ENCODE measurements at places on chromosomes 16 and 17. TPM values are rescaled to one million over a fixed set of nuclear protein-coding genes. Genes with fewer than 3 reads are reported as not detected.
A peak's percentile ranks its signal among the peaks of the same experiment; 100 is the strongest.

NPIPA3 gene
- total RNA-seq, result not detected

ABR gene
- total RNA-seq, result 51.3 TPM

PSKH1 gene
- total RNA-seq, result 13.9 TPM

NXPH3 gene
- total RNA-seq, result 20.2 TPM

ARL16 gene
- total RNA-seq, result 27.7 TPM

SMIM22 gene
- total RNA-seq, result not detected

DNA sequence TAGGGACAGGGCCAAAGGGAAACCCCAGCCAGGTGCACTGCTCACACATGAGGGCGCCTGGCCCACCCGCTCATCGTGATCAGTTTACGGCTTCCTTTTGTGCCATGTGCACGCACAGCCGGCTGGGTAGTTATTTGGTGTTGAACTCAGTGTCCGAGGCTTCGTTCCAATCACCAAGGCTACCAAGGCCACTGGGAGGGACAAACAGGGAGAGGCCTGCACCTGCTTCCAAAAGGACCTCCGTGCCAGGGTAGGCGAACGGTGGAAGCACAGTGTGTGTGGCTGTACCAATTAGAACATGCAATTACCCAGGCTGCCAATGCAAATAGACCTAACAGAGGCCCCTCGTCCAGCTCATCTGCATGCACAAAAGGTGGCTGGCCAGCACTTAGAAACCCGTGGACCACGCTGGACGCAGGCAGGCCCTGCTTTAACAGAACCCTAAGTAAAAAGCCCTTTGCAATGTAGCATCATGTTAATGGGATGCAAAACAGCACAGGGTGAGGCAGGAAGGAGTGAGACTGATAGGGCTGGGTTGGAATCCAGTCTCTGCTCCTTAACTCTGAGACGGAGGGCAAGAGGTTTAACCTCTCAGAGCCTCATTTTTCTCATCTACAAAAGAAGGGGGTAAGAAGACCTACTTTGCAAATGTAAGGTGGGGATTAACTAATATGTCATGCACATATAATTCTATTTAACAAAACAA is 204.0 kb downstream of the XYLT1 start:
- DNase-seq, result no peak

GRCh38 chr17:63475491-63476412 is 1.1 kb upstream of the ACE start:
- DNase-seq, result no peak

GRCh38 chr17:28735242-28735722 is 6.7 kb downstream of the NEK8 start:
- DNase-seq, result no peak

- DNase-seq, result no peak
Observed at GRCh38 chr17:34118564-34118963, 136.5 kb upstream of the CCL2 start.

- no peak for DNase-seq
Observed at GRCh38 chr16:80285104-80285503, 255.7 kb upstream of the DYNLRB2 start.

DNA sequence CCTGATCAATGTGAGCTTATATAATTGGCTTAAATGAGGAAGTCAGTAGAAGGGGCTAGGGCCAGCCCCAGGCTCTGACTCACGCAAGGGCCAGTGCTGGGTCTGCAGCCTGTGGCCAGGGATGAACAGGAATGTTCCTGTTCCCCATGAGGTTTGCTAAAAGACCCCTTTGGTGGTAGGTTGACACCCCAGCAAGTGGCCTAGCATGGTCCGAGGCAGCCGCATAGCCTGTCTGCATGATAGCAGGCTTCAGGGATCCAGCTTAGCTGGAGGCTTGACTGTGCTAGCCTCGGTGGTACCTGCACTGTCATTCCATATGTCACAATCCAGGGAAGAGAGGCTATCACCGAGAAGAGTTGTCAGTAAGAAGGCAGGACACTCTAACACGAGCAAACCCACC is 23.5 kb downstream of the TRIM25 start:
- DNase-seq, result no peak

DNA sequence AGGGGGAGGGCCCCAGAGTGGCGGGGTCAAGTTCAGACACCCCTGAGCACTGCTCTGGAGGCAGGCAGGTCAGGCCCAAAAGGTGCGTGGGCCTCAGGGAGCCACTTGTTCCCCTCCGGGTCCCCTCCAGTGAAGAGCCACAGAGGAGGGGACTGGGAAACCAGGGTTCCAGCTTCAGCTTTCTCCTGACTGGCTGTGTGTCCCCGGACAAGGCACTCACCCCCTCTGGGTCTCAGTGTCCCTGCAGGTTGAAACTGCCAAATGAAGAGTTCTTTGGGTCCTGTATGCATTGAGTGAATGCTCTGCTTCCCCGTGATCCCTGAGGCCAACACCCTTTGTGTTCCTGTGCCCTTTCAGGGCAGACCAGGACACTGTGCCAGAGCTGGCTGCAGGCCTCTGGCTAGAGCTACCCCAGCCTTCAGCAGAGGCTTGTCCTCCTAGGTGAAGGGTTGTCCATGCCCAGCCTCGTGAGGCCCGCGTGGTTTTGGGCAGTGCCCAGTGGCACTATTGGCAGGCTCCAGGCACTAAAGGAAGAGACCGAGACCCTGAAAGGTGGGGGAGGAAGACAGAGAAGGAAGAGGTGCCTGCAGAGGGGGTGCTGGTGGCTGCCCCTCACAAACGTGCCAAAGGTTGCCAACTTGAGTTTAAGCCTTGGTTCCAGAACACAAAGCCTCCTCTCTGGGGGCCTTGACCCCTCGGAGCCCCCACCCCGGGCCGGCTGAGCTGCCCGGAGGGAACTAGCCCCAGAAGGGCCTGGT is 13.3 kb upstream of the WNT3 start:
- no peak for DNase-seq

- no peak for DNase-seq
Observed at GRCh38 chr16:81556715-81557284, 112.2 kb downstream of the CMIP start.

- no peak for DNase-seq
Observed at GRCh38 chr17:66562119-66562518, 259.7 kb downstream of the PRKCA start.

- no peak for DNase-seq
Observed at GRCh38 chr16:49684696-49685095, 171.2 kb downstream of the ZNF423 start.

- no peak for DNase-seq
Observed at GRCh38 chr17:27893841-27894503, 807 bp upstream of the LYRM9 start.

DNA sequence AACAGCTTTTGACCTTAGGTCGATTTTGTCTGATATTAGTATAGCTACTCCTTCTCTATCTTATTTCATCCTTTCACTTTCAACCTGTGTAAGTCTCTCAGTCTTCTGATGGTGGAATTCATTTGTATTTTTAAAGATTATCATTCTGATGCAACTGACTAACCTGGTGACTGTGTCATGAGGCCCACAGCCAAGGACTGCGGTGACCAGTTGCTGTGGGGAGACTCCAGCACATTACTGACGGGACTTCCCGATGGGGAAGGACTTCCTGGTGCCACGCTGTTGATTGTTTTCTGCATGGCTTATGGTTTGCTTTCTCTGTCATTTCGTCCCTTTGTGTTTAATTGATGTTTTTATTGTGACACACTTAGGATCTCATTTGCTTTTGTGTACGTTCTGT is 34.2 kb downstream of the RMI2 start:
- DNase-seq, result peak; percentile 41

Measured in sigmoid colon (tissue), 7 donors.